ENCODE measurements at places on chromosomes 12 and 14.

- no peak for DNase-seq
Observed at GRCh38 chr14:53247596-53248370, 94.7 kb upstream of the DDHD1 start.

GRCh38 chr14:23436327-23437132 is 1.1 kb upstream of the MYH7 start:
- DNase-seq: no peak

- no peak for DNase-seq
Observed at GRCh38 chr14:85038526-85039352, 491.2 kb upstream of the FLRT2 start.

- DNase-seq: no peak
Observed at GRCh38 chr14:59086241-59086882, 102.1 kb upstream of the DAAM1 start.

DNA sequence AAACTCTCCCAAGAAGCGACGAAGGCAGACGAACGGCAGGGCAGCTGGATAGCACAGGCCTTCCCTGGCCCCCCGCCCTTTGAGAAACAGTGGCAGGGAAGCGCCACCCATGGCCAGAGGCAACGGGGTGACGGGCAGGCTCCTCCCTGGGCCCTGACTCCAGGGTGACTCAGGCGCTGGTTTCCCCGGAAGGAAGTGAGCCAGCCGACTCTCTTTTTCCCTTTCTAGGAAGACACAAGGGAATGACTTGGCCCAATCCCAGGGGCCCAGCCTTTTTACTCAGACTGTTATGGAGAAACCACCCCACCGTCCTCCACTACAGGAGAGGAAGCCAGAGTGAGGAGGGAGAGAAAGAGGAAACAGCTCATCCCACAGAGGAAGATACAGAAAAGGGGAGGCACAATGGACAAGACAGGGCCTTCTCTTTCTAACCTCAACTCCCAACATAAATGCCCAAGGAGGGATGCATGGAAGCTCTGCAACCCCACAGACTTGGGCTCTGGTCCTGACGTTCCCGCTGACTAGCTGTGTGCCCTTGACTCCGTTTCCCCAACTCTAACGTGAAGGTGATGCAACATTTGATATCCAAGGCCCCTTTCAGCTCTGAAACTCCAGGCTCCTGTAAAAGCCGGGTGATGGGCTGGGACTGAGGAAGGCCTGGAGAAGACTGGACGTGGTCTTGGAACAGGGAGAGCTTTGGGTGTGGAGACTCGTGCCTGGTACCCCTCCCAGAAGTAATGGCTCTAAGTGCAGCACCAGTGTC is 27.9 kb downstream of the ACTN1 start:
- DNase-seq: no peak

- DNase-seq: no peak
Observed at GRCh38 chr14:73025544-73025943, 1.4 kb downstream of the ZFYVE1 start.

DNA sequence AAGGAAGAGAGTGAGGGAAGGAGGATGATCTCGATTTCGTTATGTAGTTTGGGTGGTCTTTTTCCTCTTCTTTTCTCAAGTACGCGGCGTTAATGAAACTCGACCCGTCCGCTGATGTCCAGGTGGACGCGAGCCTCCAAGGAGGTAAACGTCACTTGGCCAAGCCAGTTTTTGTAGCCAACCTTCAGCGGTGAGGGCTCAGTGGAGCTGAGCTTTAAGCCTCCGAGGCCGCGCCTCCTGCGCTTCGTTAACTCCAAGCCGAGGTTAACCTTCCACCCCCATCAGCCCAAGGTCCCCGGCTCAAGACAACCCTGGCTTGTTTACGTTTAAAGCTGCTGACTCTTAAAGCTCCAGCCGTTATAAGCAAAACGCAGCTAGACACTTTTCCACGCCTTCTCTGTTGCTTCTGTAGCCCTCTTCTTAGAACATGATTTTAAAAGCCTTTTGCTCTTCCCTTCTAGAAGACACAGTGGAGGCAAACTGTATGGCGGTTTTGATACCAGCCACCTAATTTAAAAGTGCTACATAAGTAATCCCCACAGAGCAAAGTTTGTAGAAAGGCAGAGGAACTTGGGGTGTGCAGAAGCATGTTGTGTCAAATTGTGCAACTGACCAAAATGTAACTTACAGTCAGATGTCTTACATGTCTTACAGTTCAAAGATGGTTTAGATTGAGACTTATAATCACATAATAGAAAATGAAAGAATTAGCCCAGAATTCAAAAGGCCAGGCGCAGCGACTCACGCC is 923 bp upstream of the ITPR2 start:
- no peak for DNase-seq

GRCh38 chr12:21644516-21644915 is 13.1 kb downstream of the LDHB start:
- no peak for DNase-seq

GRCh38 chr12:40853221-40853620 is 161.0 kb downstream of the CNTN1 start:
- no peak for DNase-seq

DNA sequence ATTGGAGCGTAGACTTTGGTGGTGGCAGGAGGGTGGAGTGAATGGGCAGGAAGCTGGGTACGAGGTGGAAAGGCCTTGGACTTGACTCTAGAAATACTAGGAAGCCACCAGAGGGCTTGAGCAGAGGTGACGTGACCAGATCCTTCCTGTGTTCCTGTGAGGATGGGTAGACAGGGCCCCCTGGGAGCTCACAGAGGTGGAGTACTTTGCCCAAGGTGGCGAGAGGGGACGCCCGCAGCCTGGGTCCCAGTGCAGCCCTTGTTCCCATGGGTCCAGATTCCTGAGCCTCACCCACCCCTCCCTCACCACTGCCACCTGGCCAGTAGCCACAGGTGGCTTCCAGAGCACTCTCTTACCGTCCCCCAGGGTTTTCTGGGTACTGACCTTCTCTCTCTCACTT is 89.8 kb downstream of the KIF26A start:
- DNase-seq: no peak

DNA sequence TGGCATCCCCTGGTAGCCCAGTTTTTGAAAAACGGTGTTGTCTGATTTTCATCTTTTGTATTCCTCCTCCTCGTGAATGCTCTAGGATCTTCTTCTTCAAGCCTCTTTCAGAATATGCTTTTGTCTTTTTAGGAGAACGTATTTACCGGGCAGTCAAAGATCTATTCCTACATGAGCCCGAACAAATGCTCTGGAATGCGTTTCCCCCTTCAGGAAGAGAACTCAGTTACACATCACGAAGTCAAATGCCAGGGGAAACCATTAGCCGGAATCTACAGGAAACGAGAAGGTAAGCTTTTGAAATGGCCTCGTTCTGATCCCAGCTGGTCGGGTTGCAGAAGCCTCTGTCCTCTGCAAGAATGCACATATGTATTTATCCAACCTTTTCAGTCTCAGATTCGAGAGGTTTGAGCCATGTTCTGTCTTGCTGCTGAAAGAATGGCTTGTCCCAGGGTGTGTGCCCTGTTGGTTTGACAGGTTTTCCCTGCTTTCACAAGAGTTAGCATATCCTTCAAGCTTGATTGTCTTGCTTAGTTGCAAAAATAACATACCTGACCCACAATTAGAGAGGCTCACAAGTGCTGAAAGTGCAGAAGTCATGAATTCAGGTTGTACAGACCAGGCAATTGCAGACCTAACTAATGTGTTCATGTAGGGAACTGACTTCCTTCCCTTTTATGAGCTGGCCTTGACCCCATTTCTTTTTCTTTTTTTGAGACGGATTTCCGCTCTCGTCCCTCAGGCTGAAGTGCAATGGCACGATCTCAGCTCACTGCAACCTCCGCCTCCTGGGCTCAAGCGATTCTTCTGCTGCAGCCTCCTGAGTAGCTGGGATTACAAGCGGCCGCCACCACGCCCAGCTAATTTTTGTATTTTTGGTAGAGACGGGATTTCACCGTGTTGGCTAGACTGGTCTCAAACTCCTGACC is 6.8 kb downstream of the KMT5A start:
- no peak for DNase-seq

- DNase-seq: no peak
Observed at GRCh38 chr12:17778242-17778641, 311.8 kb downstream of the RERGL start.
